ENCODE measurements at places on chromosomes 1 and 21.

- DNase-seq = no peak
Measured at GRCh38 chr1:46619656-46620258, 3.1 kb upstream of the MOB3C start.

DNA sequence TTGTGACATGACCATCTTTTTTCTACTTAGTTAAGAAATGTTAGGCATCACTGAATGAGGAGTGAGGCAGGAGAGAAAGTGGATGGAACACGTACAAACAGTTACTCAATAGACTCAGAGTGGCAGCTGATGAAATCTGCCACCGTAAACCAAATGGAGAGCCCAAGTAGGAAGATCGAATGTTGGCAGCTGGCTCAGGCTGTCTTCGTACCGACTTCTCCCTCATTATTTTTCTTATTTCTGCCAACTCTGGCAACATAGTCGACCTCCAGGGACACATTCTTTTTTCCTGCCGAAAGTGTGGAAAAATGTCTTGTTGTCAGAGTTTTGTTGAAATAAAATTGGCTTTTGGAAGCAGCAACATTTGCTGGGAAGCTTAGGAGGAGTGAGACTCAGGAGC, 143.3 kb downstream of the GREM2 start:
- no peak for DNase-seq

DNA sequence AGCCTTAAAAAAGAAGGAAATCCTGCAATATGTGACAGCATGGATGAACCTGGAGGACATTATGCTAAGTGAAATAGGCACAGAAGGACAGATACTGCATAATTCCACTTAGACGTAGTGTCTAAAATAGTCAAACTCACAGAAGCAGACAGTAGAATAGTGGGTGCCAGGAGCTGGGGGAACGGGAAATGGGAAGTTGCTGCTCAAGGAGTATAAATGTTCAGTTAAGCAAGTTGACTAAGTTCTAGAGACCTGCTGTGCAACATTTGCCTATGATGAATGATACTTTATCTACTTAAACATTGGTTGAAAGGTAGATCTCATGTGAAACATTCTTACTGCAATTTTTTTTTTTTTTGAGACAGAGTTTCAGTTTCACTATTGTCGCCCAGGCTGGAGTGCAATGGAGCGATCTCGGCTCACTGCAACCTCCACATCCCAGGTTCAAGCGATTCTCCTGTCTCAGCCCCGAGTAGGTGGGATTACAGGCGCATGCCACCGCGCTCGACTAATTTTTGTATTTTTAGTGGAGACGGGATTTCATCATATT, 197.8 kb downstream of the HIVEP3 start:
- no peak for DNase-seq

DNA sequence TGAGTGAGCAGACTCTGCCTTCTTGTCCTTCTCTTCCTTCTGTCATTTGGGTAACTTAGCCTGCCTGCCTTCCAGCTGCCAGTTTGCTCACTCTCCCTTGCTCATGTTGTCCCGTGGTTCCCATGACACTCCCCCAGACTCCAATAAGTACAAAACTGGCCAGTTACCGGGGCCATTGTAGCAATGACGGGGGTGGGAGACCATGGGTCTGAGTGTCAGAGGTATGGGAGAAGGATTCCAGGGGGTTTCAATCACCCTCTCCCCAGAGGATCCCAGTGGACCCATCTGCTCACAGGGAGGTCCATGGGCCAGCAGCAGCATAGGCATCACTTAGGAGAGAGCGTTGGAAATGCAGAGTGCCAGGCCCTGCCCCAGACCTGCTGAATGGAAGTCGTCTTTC, 51.3 kb downstream of the CAPN9 start:
- no peak for DNase-seq

DNA sequence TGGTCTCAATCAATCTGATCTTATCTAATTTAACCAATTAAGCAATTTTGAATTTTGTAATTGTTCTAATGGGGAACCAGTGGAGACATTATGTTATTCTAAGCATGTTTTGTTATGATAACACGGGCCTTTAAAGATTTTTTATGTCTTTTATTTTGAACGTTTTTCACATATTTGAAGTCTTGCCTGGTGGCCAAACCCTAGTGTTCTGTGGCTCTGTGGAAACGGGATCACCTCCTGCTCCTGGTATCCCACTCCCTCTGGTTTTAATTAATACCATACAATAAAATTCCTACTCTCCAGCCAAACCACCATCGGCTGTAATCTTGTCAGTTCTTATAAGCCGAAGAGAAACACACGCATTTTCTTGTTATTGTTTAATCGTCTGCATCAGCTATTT, 22.9 kb upstream of the LMO4 start:
- no peak for DNase-seq

DNA sequence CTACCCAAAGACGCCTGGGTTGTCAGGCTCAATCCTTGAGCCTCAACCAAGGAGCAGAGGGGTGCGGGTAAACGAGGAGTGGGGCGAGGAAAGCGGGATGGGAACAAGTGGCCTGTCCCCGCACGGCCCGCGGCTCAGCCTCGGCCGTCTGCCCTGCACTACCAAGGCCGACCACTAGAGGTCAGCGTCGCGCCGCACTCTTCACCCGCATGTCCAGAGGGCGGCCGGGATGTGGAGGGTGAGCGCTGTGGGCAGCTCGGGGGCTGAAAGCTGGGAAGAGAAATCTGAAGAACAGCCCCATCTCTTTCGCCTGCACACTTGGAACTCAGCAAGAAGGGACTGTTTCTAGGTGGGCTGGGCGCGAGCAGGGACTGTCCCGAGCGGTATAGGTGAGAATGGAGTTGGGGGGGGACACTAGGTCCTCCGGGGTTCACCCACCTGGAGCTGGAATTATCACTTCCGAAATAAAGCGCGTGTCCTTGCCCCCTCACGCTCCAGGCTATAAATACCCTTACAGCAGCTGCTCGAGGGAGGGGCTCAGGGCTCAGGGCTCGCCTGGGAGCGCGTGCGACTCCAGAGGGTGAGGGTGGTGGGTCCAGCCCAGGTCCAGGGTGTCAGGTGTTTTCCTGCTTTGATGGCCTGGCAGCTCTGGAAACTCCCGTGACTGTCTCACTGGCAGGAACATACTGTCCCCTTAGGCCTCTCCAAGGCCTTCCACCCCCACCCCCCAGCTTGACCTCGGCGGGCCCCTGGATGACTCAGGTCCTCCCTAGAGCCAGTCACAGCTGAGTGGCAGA, 9.8 kb downstream of the SLC30A2 start:
- peak; percentile 77 for DNase-seq

- no peak for DNase-seq
Measured at GRCh38 chr1:65605621-65606020, 185.2 kb downstream of the LEPR start.

Data from activated CD8-positive, alpha-beta memory T cell treated with anti-CD3 and anti-CD28 coated beads, Interleukin-2, amount 50 U/mL, for 4 hours (primary cell).